ENCODE measurements at places on chromosomes 6 and 20.
A peak's percentile ranks its signal among the peaks of the same experiment; 100 is the strongest.

DNA sequence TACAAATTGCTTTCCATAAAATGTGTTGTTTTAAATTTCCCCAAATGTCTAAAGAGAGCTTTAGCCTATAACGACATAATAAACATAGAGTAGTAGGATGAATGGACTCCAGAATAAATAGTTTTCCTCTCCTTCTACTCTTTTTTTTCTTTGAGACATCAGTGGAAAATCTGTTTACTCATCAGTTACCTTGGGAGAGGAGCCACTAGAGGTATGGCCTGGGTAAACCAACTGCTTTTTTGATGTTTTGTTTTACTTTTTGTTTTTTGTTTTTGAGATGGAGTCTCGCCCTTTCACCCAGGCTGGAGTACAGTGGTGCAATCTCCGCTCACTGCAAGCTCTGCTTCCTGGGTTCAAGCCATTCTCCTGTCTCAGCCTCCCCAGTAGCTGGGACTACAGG, 8.3 kb upstream of the TGM3 start:
- DNase-seq: no peak

- DNase-seq: peak; percentile 72
Measured at GRCh38 chr6:140393665-140394540, 1019.5 kb upstream of the CITED2 start.

- DNase-seq: no peak
Measured at GRCh38 chr6:121890307-121890910, 455.0 kb downstream of the GJA1 start.

DNA sequence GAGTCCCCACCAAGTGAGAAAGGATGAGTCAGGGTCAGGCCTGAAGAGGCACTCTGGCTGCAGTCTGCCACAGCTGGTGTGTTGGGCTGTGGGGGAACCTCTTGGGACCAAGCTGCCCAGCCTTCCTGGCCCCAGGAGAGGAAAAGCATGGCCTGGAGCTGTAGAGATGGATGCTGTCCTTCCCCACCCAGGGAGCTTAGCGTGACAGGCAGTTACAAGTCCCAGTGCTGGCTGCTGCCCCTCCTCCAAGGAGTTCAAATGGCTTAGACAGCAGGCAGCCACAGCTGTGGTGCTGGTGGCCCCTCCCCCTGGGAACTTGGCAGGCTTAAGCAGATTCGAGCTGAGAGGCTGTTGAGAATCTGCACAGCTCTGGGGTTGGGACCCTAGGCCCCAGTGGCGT, 253.2 kb downstream of the PLCB1 start:
- DNase-seq: no peak

DNA sequence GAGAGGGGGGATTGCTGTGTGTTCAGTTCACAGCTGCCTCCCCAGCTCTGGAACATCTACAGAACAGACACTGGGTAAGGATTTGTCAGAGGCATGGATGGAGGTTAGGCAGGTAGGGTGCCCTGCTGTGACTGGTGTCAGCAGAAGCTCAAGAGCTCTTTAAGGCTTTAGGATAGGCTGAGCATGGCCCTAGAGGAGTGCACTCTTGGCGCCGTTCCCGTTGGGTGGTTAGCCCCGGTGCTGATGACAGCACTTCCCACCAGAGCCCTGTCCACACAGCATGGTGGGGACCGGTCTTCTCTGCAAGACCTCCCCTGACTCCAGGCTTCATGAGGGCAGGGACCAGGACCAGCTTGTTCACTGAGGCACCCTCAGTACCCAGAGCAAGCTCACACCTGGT, 262.0 kb downstream of the BMP7 start:
- no peak for DNase-seq

- DNase-seq: no peak
Measured at GRCh38 chr6:16473184-16473907, 235.0 kb downstream of the GMPR start.

- DNase-seq: no peak
Measured at GRCh38 chr6:35368038-35368887, 25.9 kb downstream of the PPARD start.

DNA sequence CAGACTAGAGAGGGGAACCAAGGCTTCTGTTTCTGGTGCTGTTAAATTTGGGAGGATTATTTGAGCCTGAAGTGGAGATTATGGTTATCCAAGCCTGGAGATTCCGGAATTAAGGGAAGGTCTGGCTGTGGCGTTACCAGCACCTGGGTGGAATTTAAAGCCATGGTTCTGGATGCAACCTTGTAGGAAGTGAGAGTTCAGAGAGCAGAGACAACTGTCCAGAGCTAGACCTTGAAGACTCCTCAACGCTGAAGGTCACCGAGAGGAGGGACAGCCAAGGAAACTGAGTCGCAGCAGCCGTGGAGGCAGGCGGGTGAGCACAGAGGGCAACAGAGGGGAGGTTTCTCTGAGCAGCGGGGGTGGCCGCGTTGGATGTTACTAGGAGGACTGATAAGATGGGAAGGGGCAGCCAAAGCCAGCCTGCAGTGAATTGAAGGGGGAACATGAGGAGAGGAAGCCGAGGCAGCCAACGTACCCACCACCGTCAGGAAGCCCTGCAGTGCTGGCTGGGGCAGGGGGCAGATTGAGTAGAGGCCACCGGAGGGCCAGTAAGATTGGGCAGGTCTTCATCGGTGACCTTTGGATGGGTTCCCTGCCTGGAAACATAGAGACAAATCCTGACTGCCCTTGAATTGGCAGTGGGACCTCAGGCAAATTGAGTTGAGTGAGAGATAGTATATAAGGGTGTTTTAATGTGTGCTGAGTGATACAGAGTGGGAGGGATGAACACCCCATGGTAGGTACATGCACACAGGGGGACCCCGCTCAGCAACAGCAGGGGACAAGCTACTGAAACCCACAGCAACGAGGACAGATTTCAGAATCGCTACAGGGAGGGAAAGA, 90.3 kb downstream of the SNX5 start:
- DNase-seq: no peak

DNA sequence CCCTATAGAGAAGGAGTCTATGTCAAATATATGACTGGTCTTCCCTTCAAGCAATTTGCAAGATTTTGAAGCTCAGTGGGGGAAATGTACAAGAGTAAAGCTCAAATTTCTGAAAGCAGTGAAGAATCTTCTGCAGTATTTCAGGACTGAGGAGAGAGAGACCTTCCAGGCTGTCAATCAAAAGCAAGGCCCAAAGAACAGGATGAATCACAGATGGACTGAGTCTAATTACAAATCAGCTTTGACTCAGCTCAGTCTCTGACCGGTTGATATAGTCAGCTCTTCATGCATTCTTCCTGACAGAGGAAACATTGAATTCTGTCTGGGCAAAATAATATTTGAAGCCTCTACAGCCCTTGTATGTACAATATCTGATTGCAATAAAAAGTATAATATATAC, 7.7 kb upstream of the HTR1B start:
- DNase-seq: no peak

- DNase-seq: no peak
Measured at GRCh38 chr6:32164295-32164694, at the start of gene EGFL8. TSS of gene EGFL8 (plus strand) at chr6:32164595. CDS start at chr6:32166166, 1,571 bp downstream.

DNA sequence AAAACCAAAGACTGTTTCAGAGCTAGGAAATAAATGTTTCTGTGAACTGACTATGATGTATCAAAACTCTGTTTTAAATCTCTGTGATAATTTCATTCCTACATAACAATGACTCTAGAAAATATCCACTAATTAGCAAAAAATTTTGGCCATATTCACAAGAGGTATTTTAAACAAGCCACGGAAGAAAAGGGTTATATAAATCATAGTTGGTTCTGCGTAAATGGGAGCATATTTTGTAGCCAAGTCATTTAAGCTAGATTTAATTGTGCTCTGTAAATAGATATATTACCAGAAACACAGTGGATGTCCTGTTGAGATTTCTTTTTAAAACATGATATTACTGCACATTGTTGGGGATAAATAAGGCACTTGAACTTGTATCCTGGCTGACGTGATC, 416.5 kb upstream of the PLCB4 start:
- peak; percentile 28 for DNase-seq

All from NCI-H748 treated with DMSO at 0.1 percent for 48 hours (cell line).